ENCODE measurements at places on chromosomes 11 and 22.

DNA sequence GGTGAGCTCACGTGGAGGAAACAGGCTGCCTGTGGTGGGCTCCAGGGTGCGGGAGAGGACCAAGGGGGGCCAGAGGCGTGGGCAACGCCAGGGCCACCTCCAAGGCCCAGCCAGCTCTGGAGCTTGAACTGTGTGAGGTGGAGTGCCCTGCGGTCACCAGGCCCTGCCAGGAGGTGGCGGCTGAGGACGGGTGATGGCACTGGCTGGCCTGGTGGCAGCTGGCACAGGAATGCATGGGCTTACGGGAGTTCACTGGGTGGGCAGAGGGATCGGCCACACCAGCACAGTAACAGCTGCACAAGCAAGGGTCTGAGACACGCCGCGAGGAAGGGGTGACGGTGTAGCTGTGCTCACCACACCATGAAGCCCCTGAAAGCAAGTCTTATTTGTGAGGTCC is 15.8 kb downstream of the TOLLIP start:
- peak; percentile 55 for DNase-seq

GRCh38 chr11:112499153-112499880 is 238.7 kb upstream of the PLET1 start:
- DNase-seq = no peak

DNA sequence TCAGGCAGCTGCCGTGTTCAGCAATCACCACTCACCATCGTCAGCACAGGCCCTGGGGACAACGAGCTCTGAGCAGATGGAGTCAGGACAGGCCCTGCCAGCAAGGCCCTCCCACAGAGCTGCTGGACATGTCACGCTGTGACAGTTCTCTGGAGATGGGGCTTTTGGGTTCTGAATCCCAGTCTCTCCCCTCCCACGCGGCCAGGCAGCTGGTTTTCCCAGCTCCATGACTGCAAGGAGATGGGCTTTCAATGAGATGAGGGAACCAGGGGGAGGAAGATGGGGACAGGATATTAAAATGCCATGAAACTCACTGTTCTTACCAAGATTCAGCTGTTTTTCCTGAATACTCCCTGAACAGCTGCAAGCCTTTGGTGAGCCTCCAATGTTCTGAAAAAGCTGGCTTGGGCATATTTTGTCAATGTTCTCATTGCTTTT is 305.9 kb downstream of the BRD1 start:
- DNase-seq = no peak

DNA sequence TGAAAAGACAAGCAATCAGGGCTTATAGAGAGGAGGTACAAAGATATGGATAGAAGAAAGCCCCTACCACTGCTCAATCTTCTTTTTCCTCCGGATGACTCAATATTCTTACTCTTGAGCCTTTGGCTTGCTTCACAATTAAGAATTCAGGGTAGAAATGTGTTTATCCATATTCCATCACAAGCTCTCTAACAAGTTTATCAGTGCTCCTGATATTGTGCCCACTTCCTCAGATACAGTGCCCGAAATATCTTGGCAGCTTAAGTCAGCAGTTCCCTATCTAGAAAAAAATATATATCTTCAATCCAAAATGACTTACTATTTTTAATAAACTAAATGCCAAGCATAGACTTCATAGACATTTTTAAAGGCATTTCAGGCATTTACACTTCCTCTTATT is 255.1 kb upstream of the FAT3 start:
- no peak for DNase-seq

- DNase-seq = peak; percentile 64
Measured at GRCh38 chr11:35274909-35275785, 136.2 kb downstream of the CD44 start.

- peak; percentile 90 for DNase-seq
Measured at GRCh38 chr11:66981976-66982578, 7.0 kb downstream of the C11orf86 start.

GRCh38 chr11:126328444-126328843 is 24.6 kb downstream of the DCPS start:
- no peak for DNase-seq

DNA sequence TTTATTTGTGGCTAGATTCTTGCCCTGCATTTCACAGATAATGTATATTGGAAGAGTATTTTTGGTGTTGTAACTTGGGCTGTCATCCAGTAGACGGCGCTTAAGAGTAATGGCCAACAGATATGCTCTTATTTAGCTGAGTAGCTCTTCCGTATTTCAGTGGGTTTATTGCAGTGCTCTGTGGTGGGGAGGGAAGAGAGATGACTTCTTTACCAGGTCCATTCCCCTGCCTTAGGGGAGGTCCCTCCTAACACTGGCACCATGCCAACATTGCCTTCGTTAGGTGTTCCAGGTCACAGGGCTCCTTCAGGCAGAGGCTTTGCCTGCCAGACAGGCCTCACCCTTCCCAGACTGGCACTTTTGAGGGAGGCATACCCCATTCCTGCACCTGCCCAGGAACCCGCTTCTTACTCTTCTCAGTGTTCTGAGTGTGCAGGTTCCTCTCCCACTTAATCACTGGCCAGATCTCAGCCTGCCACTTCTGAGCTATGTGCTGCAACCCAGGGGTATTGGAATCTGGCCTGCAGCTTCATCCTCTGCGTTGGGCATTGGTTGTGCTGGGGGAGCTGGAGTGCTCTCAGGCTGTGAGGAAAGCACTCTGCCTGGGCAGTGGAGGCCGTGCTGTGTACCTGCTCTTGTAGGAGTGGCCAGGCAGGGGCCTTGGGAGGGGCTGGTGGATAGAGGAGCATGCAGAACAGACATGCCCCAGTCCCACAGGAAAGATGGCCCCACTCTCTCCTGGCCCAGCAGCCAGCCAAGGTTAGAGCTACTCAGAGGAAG is 29.4 kb upstream of the SLN start:
- DNase-seq = no peak

- DNase-seq = peak; percentile 40
Measured at GRCh38 chr11:45927332-45927683, 4.9 kb downstream of the LARGE2 start.

- DNase-seq = no peak
Measured at GRCh38 chr11:47864901-47865300, 16.8 kb upstream of the NUP160 start.

GRCh38 chr11:133953547-133953946 is 3.2 kb downstream of the IGSF9B start:
- DNase-seq = no peak

DNA sequence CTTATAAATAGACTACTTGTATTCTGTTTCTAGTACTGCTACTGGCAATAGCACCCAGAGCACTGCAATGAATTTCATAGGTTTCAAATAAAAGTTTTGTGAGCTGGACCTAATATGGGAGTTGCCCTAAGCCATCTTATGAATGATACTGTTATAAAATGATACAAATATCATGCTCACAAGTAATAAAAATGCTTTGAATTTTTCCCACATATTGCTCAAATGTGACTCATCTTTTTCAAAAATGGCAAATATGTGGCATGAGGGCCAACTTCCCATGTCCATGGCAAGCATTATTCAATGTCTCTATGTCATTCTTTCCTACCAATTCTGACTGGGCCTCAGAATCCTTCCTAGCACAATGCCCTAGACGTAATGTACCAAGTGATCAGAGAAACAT is 137.6 kb downstream of the TRPC6 start:
- no peak for DNase-seq

DNA sequence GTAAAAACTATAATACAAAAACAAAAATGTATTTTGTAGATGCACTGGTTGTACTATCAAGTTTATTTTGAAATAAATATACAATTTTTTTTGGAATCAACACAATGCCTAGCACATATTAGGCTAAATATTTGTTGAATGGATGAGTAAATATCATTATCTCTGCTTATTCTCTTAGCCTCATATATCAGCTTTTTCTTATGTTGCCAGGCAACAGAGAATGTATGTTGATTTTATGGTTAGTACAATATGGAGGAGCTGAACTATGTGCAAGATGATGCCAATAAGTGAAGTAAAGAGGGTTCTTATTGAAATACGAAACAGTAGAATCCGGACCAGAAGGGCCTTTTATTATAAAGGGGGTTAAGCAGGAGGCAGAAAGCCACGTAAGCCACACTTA is 94.9 kb downstream of the FAR1 start:
- no peak for DNase-seq

- no peak for DNase-seq
Measured at GRCh38 chr22:31607696-31608095, 54.3 kb downstream of the PISD start.

DNA sequence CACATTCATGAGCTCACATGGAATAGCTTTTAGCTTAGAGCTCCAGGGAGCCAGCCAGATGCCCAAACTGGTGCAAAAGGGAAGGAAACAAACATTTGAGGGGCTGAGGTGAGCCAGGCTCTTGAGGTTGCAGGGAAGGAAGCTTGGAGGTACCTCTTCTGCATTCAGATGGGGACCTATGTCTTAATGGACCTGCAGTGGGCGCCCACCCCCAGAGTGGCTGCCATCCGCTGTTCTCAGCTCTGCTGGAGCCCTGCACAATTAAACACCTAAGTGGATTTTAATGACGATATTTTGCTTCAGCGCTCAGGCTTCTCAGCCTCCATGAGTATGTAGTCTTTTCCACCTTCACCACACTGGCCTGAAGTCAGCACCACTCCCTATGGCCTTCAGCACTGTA is 100.8 kb downstream of the LDLRAD3 start:
- no peak for DNase-seq

DNA sequence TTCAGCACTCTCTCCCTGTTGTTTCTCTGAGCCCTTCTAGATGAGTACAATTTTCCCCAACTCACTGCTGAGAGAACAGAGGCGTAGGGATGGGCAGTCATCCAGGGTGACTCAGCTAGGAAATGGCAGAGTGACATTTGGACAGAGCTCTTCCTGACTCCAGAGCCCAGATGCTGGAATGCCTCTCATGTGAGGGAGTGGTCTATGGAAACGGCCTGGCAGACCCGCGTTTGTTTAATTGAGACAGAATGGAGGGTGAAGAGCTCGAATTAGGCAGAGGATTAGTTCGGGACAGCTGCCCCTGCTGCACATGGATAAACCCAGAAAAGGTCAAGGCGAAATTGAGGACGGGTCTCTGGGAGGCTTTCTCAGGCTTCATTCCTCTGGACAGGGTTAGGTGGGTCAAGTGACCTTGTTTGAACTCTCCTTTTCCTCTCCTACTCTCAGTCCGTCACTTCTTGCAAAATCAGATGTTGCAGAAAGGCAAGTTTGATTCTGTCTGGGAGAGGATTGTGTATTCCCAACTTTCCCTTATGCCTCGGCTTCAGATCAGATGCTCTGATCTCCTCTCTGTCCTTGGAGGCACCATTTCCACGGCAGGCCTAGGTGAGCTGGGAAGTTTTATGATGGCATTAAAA is 7.6 kb upstream of the LMO2 start:
- peak; percentile 89 for DNase-seq

DNA sequence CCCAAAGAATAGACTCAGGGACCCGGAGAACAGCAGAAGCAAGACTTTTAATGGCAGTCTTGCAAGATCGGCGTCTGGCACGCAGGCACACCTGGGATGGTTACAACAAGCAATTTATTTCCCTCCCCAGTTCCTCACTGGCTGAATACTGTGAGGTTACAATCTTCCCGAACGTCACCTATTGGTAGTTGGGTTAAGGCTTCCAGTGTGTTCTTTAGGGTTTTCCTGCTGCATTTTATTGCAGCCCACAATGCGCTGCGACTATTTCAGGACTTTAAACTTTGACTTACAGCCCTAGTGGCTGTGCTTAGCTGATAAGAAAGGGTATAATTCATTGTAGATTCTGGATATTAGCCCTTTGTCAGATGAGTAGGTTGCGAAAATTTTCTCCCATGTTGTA is 11.5 kb upstream of the TRIM68 start:
- no peak for DNase-seq

GRCh38 chr11:47904048-47904447 is 55.9 kb upstream of the NUP160 start:
- no peak for DNase-seq

- no peak for DNase-seq
Measured at GRCh38 chr22:38305471-38306448, 11.5 kb downstream of the CSNK1E start.

DNA sequence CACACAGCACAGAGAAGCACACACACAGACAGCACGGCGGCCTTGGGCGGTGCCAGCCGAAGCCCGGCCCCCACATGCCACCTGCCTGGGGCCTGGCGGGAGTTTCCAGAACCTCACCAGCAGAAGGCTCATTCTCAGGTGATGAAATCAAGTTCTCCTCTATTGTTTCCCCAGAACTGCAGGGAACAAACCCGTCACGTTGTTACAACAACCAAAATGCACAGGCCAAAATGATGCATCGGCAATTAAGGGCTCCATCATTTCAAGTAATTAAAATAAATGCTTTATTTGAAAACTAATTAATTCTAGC is 30.8 kb downstream of the GNB1L start:
- DNase-seq = no peak

GRCh38 chr22:21098099-21098671 is 52.4 kb downstream of the LRRC74B start:
- no peak for DNase-seq

DNA sequence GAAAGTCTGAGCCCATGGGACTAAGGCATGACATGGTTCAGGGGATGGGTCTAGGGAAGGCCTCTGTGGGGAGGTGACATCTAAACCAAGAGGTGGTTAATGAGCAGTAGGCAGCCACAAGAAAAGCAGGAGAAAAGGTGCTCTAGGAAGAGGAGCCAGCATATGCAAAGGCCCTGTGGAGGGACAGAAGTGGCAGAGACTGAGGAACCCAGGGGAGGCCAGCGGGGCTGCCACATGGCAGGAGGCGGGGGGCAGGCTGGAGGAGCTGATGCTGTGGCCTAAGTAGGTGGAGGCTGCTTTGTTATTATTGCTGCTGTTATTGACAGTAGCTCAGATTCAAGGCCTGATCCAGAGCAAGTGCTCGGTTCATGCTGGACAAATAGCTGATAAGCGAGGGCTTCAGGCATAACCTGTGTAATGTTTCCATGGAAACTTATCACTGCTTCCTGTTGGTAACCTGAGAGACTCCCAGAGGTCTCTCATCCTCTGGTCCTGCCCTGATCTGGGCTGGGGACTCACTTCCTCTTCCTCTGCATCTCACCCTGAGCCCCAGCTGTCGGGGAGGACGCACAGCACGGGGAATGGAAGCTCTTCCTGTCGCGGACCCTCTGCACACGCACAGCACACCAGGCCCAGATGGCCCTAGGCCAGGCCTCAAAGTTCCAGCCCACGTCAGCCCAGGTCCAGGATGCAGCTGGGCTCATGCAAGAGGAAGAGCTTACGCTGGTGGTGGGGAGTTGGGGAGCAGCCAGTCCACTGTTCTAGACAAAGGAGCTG is 75.2 kb upstream of the TP53I11 start:
- peak; percentile 81 for DNase-seq

DNA sequence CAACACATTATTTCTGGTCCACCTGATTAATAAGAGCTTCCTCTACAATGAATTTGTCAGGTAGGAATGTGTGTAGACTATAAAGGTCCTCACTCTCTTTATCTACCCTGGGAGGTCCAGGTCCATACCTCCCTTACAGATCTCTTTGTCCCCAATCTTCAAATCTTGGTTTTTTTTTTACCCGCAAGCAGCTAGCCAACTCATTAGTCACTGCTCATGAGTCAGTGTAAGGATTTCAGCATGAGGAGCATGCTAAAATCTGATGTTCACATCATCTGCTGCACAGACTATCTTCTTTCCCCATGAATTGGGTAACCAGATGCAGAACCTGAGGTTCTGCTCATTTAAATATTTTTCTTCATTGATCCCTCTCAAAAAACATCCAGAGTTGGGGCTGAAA is 397.0 kb upstream of the ISX start:
- no peak for DNase-seq

Data from right cardiac atrium (tissue), 5 donors.